ENCODE measurements at places on chromosomes 12 and 14.

DNA sequence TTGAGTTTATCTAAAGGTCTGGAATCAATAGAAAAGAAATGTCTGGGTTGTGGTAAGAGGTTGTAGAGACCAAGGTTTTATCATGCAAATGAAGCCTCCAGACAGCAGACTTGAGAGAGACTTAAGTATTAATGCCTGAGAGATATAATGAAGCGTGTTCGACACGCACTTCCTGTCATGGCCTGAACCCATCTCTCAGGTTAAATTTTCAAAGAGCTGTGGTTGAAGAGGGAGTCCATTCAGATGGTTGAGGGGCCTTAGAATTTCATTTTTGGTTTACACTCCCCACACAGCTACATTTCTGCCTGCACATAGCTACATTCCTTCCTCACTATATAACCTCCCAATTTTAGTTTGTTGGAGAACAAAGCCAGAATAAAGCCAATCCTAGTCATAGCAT is 10.1 kb upstream of the CLEC12A start:
- DNase-seq = no peak

DNA sequence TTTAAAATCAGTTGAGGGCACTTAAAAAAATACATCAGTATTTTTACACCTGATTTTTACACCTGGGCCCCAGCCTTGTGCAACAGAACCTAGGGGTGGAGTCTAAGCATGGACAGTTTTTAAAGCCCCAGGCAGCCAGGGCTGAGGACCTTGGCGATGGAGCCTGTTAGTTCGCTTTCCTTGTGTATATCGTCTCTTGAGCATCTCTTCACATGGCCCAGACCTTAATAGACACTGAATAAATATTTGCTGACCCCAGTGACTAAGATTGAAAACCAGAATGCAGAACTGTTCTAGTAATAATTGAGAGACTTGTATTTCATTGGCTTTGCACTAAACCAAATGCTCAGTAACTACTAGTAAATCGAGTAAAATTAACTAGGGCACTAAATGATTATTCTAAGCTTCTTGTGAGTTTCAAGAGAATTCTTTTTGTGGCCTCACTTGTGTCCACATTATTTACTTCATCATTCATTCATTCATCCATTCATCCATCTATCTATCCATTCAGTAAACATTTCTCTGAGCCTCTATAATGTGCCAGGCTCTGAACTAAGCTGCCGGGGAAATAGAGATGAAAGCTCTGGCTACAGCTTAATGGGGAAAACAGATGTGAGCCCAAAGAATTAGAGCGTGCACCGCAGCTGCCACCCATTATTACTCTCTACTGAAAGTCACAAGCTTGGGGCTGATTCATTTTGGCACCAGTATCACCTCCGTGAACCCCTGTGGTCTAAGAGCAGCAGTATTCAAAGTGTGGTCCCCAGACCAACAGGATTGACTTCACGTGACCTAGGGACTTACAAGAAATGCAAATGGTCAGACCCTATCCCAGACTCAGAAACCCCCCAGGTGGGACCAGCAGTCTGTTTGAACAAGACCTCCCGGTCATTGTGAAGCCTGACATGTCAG is 30.7 kb upstream of the BCL7A start:
- no peak for DNase-seq

DNA sequence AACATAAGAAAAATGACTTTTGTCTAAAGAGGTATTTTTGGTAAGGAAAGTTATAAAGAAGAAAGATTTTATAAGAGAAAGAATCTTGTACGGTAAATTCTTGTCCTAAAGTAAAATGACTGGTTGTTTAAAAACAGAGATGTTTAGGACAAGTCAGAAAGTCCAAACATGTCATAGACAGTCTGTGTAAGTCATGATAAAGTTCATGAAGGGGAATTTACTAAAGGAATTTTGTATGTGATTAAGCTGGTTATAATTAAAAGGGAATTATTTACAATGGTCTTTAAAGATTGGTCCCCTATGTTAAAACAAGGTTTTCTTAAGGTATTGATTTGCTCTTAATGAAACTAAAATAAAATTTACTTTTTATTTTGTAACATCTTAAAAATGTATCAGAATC is 269.4 kb upstream of the CCDC196 start:
- no peak for DNase-seq

DNA sequence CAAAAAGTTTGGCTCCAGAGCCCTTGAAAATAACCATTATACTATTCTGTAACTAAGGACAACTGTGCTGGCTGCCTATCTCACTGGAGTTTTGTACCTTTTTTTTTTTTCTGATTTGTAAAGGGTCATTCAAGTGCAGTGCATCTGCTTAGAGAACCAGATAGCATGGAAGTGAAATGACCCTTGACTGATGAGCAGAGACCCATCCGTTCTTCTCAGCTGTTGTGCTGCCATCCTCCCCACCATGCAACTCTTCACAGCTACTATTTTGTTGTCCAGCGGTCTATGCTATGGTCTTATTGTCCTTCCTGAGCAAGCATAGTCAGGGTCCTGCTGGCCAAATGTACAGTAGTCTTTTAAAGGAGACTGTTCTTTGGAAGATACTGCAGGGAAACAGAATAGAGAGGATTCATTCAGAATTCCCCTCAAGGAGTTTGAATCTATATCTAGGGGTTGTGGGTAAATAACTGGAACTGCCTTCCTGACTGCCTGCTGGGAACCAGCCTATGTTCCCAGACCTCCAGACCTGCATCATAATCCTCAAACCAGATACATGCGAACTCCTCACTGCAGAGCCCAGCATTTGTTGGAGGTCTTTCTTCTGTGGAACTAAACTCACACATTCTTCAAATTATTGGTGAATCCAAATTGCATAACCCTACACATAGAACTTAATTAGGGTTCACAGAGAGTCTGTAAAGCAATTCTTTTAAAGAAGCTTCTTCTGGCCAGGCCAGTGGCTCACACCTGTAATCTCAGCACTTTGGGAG is 41.1 kb downstream of the GPR19 start:
- no peak for DNase-seq

GRCh38 chr12:65907513-65907912 is 83.2 kb downstream of the HMGA2 start:
- no peak for DNase-seq

- DNase-seq = no peak
These were observed 59.2 kb upstream of the TSPAN8 start for GRCh38 chr12:71216725-71217579.

DNA sequence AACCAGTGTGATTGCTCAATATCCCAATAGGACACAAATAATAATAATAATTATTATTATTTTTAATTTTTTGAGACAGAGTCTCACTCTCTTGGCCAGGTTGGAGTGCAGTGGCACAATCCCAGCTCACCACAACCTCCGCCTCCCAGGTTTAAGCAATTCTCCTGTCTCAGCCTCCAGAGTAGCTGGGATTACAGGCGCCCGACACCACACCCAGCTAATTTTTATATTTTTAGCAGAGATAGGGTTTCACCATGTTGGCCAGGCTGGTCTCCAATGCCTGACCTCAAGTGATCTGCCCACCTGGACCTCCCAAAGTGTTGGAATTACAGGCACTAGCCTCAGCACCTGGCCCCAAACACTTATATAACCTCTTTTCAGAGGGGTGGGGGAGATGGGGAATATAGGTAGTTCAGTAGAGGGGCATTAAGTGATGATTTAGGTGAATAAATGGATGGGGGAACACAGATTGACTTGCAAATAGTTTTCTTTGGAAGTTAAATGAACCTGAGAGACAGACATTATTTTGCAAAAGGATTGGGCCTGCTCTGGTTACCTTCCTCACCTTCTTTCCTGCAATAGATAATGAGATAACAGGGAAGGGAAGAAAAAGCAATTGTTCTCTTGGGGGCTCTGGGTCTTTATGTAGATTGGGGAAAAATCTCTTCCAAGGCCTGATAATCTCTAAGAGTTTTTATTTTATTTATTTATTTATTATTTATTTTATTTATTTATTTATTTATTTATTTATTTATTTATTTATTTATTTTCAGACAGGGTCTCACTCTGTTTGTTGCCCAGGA is 57.7 kb downstream of the RESF1 start:
- no peak for DNase-seq

DNA sequence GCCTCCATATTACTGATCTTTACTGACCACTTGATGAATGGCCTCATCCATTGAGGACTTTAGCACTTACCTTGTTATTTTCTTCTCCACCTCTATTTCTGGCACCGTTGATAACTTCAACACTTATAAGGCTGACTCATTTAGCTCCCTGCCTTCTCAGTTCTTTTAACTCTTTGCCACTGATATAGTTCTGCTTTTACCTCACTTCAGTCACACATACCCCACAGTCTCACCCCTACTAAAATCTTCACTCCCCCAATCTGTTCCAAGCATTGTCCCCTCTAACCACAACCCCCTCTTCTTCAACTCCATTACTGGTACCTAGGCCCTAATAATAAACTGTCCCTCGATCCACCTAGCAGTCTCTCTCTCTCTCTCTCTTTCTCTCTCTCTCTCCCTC is 141.0 kb downstream of the PAH start:
- DNase-seq = no peak

DNA sequence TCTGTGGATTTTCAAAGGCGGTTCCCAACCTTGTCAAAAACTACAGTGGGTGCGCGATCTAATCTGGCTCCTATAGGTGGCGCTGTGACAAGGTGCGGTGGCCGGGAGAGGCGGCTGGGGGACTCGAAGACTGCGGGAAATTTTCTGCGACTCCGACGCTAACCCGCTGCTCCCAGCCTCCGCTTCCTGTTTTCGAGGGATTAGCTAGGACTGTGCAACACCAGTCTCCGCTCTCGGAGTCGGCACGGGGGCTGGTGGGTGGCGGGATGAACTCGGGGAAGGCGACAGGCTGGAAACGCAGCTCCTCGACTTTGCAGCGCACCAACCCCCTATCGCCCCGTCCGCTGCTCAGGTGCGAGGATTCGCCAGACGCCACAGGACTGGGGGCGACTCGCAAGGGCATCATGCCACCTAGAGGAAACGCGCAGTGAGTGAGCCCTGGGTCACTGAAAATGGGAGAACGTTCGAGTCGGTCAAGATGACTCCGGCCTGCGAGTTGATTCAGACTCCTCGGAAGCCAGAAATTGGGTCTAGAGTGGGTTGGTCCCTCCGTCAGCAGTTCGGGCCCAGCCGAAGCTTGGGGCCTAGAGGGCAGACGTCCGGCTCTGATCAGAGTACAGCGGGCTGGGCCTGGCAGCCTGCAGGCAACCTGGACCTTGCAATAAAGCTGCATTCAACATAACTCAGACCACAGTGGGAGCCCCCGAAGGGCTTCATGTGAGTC is 5.5 kb upstream of the PAX9 start:
- no peak for DNase-seq

DNA sequence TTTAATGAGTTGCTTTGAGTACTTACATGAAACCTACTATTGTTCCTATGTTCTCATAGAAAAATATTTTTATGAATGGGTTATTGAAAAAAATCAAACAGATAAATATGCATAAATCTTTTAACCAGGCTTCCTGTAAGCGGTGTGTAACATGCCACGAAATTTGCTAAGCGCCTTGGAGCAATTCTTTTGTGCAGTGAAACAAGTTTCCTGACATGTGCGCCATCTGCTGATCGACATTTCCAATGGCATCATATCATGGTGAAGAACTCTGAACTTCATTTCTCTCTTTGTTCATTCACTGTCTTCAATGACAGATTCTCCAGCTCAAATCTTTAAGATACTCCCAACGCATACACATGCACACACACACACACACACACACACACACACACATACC is 145.6 kb upstream of the NAV3 start:
- DNase-seq = peak; percentile 65

GRCh38 chr14:100106250-100107112 is 41.3 kb downstream of the EVL start:
- DNase-seq = no peak

DNA sequence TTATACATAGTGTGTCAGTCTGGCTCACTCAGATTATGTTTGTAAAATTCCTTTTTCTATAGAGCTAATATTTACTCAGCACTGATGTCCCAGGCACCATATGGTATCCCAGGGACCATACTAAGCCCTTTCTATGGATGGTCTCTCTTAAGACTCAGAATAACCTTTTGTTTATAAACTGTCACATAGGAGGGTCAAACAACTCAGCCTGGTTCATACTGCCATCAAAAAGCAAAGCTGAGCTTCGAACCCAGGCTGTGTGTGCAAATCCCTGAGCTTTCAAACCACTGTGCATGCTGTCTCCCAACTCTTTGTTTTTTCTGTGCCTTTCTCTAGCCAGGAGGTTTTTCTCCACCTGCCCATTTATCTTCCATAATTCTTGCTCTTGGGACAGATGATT is 135.6 kb upstream of the ARHGAP5 start:
- DNase-seq = no peak

- no peak for DNase-seq
These were observed 156.3 kb downstream of the ZFP36L1 start for GRCh38 chr14:68636597-68636996.

- peak; percentile 14 for DNase-seq
These were observed 8.1 kb downstream of the LRRC43 start for GRCh38 chr12:122190842-122191668.

- DNase-seq = no peak
These were observed 551.9 kb upstream of the TBX3 start for GRCh38 chr12:115235880-115236279.

DNA sequence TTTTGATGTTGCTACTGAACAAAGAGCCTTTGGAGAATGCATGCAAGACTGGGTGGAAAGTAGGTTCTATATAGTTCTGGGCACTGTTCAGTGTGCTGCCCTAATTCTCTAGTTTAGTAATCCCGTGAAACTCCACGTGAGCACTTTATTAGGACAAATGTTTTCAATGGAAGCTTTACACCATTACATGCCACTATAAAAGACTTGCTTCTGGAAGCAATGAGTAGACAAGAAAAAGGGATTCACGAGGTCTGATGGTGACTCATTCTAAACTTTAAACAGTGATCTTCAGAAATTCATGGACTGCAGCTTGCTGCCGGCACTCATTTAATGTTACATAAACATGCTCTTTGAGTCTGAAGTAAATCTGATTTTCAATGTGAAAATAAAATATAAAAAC is 22.3 kb downstream of the ATG14 start:
- DNase-seq = no peak

- no peak for DNase-seq
These were observed 59.0 kb upstream of the ARID2 start for GRCh38 chr12:45670346-45671065.

- DNase-seq = no peak
These were observed 49.0 kb downstream of the IFT43 start for GRCh38 chr14:76034566-76034965.

Data from glomerular endothelial cell (primary cell).